Cardiac muscle cell (in vitro differentiated cells and primary cell): ENCODE measurements at places on chromosomes 7 and 10. TPM values are rescaled to one million over a fixed set of nuclear protein-coding genes. Genes with fewer than 3 reads are reported as not detected.

GRCh38 chr7:37265006-37265405 lies 183.7 kb downstream of the ELMO1 start:
- H3K4me1 ChIP-seq = peaks cover 3% of the 10 kb centered on the region
- no peaks in the 10 kb centered on the region for H3K36me3 ChIP-seq
- no peaks in the 10 kb centered on the region for H3K27me3 ChIP-seq
- no peak for DNase-seq
- H3K4me3 ChIP-seq = no peak overlapping the region

LRRN3 gene
- total RNA-seq = 43.7 and 45.8 TPM in 2 replicates

MBL2 gene
- total RNA-seq = not detected in 2 replicates

DNA sequence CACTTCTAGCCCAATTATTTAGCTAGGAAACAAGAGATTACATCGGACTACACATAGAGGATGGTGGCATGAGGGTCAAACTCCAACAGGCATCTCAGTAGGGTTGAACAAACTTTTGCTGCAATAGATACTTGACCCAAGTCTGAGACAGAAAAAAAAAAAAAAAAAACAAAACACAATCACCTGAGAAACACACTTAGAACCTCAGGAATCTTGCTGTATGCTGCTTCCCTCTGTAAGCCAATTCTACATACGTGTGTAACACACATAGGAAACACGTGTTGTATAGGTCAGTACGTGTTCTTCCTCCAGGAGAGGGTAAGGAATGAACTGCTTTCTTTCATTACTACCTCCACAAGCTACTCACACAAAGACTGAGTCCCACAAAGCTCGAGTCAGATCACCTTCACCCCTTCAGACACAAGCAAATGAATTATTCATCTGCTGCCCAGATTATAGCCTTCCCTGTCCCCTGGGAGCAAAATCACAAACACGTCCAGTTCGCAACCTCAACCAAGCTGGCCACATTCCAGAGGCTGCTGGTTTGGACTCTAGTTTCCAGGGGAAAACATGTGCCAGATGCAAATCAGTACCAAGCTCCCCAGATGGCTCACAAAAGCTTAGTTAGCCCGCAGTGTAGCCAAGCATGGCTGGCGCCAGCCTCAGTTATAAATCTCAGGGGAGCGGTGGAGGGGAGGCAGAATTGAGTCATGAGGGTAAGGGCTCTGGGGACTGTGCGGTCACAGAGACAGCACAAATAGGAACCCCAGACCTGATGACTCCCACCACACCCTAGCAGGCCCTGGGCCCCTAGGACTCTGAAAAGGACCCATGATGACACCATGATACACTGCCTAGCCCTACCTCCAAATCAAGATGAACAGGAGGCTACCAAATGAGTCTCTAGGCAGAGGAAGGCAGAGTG lies 15.1 kb downstream of the PSAP start:
- peaks cover 39% of the 10 kb centered on the region for H3K4me1 ChIP-seq
- peak; percentile 46 for DNase-seq
- H3K27me3 ChIP-seq = no peaks in the 10 kb centered on the region
- H3K36me3 ChIP-seq = peaks cover 2% of the 10 kb centered on the region
- H3K27ac ChIP-seq = peak overlapping the region; percentile 49

GRCh38 chr7:112362053-112362650 lies 88.1 kb upstream of the IFRD1 start:
- peak; percentile 6 for DNase-seq
- H3K4me3 ChIP-seq = no peak overlapping the region
- peak overlapping the region; percentile 60 for H3K27ac ChIP-seq
- no peaks in the 10 kb centered on the region for H3K27me3 ChIP-seq
- peaks cover 5% of the 10 kb centered on the region for H3K4me1 ChIP-seq

DNA sequence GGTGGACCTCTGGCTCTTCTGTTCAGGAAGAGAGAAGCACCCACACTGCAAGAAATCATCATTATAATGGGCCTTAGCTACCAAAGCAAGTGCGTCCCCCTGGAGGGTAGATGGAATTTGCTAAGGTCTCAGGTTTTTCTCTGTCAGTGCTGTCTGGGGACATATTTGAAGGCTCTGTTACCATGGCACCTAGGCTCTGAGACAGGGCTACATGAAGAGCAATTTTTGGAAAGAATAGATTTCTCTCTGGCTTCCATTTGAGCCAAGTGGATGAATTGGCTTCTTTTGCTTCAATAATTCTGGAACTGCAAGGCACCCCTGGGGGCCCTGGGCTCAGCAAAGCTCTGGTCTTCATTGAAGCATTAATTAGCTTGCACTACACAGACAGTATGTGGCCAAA lies 349.1 kb upstream of the GALNT17 start:
- H3K36me3 ChIP-seq = peaks cover 40% of the 10 kb centered on the region
- no peak overlapping the region for H3K27ac ChIP-seq
- H3K4me3 ChIP-seq = no peak overlapping the region
- no peak for DNase-seq

DNA sequence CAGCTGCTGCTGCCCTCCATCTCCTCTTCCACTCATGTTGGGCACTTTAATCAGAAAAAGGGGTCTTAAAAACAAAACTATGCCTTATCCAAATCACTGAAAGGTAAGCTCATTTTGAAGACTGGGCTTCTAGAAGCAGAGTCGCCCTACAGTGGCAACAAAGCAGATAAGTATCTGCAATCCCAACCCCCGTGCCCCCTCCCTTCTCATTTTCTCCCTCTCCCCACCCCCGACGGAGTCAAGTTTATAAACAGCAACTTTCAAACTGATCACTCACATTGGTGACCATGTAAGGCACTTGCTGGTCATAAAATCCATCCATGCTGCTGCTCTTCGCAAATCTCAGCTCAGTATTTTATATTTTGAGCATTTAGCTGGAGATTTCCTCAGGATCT lies 738 bp downstream of the ETV1 start:
- DNase-seq = no peak
- peak overlapping the region; percentile 88 for H3K4me3 ChIP-seq
- H3K36me3 ChIP-seq = no peaks in the 10 kb centered on the region
- H3K27ac ChIP-seq = peak overlapping the region; percentile 80
- peaks cover 24% of the 10 kb centered on the region for H3K4me1 ChIP-seq

DNA sequence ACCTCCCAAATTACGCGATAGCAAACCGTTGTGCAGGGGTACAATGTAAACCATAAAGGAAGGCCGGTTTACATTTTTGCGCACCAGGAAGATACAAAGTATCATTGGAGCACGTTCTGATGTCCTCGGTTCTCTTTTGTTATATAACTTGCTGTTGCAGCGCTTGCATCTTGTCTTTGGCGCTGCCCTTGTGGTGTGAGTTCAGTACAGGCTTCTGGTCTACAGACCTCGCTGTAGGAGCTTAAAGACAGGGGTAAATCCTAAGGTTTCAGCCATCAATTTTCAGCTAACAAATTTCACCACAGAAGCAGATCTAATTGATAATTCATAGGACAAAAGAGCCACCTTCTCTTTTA lies 1.5 kb upstream of the MKX start:
- H3K27ac ChIP-seq = no peak overlapping the region
- peak; percentile 48 for DNase-seq
- peaks cover 99% of the 10 kb centered on the region for H3K27me3 ChIP-seq
- no peak overlapping the region for H3K4me3 ChIP-seq

SEMA3C gene
- total RNA-seq = 36.2 and 53.5 TPM in 2 replicates

DNA sequence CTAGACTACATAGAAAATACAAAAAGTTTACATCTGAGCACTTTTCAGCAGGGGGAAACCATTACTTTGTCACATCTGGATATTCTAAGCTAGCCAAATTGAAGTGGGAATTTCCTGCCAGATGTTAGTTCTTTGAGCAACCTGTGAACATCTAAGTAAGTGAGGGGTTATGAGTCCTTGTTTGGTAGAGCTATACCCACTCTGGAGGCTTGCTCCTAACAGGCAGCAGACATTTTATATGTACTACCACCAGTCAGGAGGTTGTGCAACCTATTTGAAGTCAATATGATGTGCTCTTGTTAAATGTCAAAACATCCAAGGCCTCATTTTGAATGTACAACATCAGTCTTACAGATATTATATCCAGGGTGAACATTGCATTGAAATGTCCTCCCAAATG lies 143.3 kb upstream of the KAT6B start:
- no peaks in the 10 kb centered on the region for H3K27me3 ChIP-seq
- H3K4me3 ChIP-seq = no peak overlapping the region
- H3K27ac ChIP-seq = peak overlapping the region; percentile 1
- H3K4me1 ChIP-seq = peaks cover 16% of the 10 kb centered on the region
- no peaks in the 10 kb centered on the region for H3K36me3 ChIP-seq

KIN gene
- total RNA-seq = 3.2 and 7.4 TPM in 2 replicates

GRCh38 chr10:104308439-104308903 lies 29.8 kb downstream of the ITPRIP start:
- peaks cover 17% of the 10 kb centered on the region for H3K4me1 ChIP-seq
- H3K36me3 ChIP-seq = peaks cover 1% of the 10 kb centered on the region
- peak overlapping the region; percentile 25 for H3K27ac ChIP-seq
- H3K4me3 ChIP-seq = no peak overlapping the region

PDGFA gene
- total RNA-seq = 22.0 and 25.6 TPM in 2 replicates

DNA sequence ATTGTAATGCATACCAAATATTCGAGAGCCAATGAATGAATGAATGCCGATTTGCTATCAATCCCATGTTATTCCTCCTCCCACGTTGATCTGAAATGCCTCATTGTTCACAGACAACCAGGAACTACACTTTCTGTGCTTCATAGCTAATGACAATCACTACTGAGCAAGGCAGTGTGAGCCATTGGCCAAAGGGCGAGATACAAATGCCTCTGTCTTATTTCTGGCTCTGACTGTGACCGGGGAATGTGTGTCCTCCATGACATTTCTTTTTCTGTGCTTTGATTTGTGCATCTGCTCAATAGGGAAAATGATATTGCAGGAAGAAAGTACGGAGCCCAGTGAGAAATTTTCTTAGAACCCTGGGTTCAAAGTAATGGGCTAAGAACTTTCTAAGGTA lies 217.1 kb downstream of the CXCL12 start:
- H3K4me3 ChIP-seq = no peak overlapping the region
- H3K27ac ChIP-seq = no peak overlapping the region
- H3K36me3 ChIP-seq = no peaks in the 10 kb centered on the region
- no peak for DNase-seq

GRCh38 chr10:121684276-121684675 lies 86.0 kb upstream of the FGFR2 start:
- no peak overlapping the region for H3K4me3 ChIP-seq
- peak; percentile 85 for DNase-seq
- H3K27ac ChIP-seq = no peak overlapping the region
- no peaks in the 10 kb centered on the region for H3K27me3 ChIP-seq

NUTM2D gene
- total RNA-seq = 8.7 and 10.5 TPM in 2 replicates

DNA sequence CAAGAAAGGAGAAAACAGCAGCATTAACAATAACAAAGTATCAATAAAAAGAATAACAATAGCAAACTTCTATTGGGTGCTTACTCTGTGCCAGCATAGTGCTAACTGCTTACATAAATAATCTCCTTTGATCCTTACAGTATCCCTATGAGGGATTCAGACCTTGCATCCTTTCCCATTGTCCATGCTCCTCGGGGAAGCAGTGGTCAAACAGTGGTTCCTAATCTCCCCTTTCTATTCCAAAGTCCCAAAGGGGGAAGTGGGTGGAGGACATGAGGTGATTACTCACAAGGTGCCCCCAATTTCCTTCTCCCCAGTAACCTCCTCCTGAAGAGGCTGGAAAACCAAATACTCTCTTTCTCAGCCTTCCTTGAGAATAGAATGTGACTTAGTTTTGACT lies 22.0 kb upstream of the MSMB start:
- no peaks in the 10 kb centered on the region for H3K27me3 ChIP-seq
- H3K36me3 ChIP-seq = no peaks in the 10 kb centered on the region
- DNase-seq = no peak
- no peaks in the 10 kb centered on the region for H3K4me1 ChIP-seq
- H3K27ac ChIP-seq = no peak overlapping the region
- no peak overlapping the region for H3K4me3 ChIP-seq
